ENCODE measurements at places on chromosomes 5 and 9.

- no peak for DNase-seq
These were observed 167.5 kb downstream of the HACD4 start for GRCh38 chr9:20863945-20864344.

DNA sequence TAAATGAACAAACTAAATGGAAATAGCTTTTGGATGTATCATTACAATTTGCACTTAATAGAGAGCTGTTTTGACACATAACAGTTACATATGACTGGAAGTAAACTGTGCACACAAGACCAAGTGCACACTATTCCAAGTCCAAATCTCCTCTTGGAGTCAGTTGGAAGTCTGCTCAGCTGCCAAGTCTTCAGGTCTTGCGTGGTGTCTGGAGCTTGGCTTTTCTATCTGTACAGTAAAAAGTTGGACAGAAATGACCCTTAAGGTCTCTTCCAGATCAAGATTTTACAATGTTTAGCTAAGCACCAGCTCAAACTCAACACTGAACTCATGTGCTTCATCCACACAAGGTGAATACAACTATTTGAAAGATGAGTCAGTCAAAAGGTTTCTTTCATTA lies 456.9 kb downstream of the RASEF start:
- DNase-seq = no peak

DNA sequence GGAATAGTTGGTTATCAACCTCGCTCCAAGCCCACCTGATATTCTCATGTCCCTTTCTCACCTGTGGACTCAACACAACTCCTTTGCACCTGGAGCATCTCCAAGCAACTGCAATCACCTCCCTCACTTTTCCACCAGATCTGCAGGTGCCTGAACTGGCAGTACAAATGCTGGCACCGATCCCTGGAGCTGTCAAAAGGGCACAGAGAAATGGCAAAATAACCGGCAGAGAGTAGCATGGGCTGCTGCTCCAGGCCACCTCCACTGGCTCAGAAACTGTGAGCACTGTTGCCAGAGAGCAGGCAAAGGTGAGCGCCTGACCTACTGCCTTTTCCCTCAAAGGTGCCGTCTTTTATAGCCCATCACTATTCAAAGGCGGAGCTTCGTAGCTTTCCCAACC lies 14.7 kb downstream of the EQTN start:
- DNase-seq = no peak

DNA sequence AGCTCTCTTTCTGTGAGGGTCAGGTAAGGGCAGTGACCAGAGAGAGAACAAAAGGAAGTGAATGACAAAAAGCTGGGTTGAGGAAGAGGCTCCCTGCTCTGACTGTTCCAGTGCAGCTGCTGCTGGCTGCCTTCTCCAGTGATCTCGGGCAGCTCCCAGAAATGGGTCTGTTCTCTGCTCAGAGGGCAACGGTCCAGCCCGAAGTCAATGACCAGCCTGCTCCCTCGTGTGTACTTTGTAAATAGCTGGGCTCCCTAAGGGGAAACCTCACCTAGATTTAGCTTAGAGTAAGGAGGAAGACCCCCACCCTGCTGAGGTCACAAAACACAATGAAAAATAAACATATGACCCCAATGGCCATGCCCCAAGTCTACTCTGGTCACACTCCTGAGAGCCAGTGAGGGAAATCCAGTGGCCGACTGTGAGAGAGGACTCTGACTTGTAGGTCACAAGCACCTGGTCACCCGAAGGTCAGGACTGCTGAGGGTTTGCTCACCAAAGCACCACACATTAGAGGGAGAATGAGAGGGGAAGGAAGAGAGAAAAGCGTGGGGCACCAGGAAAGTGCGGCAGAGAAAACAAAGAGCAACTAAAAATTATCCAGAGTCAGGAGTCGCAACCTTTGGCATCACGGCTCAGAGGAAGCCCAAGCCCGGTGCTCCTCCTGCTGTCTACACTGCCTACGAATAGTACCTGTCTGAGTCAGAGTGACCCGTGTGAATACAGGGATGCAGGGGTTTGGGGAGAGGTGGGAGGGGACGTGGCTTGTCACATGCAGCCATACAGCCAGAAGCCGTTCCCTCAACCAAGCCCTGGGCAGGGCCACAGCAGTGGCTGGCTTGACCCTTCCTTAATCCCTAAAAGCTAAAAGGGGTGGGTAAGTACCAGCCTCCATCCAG lies 19.8 kb downstream of the NIPAL4 start:
- DNase-seq = no peak

DNA sequence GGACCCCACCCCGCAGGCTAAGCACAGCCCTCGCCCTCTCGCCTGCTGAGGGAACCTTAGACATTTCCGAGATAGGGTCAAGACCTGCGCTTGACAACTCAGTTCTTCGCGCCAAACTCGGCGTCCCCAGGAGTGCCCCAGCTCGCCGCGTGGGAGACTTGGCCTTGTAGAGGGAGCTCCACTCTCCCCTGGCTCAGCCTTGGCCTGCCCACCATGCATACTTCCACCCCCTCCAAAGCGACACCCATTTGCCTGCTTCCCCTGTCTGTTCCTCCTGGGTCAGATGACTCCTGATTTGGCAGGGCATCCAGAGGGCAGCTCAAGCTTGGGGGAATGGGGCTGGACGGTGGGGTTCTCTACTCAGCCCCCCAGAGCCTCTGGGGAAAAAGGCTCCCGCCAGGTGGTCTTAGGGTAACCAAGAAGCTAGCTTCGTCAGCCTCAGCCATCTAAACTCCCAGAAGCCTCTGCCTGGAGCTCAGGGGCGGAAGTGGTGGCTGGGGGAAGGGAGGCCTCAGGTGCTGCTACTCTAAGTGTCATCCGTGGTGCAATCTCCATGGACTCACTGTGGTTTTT lies 560 bp downstream of the DOCK2 start:
- DNase-seq = no peak

DNA sequence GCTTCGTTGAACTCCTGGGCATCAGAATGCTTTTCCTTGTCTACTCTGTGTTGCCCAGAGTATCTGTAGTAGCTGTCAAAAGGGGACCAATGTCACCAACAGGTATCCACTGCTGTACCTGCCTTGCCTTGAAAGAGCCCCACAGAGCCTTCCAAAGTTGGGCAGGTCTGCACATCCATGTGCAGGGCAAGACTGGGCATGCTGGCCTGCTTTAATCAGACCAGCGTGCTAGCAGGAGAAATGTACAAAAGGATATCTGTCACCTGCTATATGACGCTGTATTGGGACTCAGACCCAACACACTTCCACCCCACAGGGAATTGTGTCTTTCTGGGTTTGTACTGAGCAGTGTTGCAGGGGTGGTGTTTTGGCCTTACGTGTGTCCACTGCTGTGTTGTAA lies 11.9 kb downstream of the DELE1 start:
- no peak for DNase-seq

- DNase-seq = no peak
These were observed 18.1 kb downstream of the SLC36A1 start for GRCh38 chr5:151465476-151465875.

DNA sequence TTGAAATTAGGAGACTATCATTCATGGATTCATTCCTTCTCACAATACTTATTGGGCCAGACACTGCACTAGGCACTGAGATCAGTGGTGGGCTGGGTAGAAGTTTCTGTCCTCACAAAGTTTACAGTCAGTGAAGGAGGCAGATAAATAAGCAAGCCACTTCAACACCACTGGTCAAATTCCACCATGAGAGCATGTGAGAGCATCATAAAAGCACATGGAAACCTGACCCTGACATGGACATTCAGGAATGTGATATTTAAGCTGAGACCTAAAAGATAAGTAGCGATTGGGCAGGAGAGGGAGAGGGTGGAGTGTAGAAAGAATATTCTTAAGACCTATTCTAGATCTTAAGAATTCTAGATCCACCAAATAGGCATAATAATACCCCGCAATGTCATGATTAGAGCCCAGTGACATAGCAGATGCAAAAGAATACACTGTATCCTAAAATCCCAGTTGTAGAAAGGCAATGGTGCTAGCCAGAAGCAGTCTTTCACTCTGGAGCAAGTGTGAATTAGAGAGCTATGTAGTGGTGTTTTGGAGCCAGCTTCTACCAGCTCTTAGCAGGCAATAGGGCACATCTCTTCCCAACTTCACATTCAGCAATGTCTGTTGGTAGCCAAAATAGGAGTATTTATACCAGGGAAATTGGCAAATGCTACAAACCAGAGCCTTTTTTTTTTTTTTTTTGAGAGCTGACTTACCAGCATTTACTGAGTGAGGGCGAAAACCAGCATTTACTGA lies 46.4 kb downstream of the SH3RF2 start:
- DNase-seq = no peak

DNA sequence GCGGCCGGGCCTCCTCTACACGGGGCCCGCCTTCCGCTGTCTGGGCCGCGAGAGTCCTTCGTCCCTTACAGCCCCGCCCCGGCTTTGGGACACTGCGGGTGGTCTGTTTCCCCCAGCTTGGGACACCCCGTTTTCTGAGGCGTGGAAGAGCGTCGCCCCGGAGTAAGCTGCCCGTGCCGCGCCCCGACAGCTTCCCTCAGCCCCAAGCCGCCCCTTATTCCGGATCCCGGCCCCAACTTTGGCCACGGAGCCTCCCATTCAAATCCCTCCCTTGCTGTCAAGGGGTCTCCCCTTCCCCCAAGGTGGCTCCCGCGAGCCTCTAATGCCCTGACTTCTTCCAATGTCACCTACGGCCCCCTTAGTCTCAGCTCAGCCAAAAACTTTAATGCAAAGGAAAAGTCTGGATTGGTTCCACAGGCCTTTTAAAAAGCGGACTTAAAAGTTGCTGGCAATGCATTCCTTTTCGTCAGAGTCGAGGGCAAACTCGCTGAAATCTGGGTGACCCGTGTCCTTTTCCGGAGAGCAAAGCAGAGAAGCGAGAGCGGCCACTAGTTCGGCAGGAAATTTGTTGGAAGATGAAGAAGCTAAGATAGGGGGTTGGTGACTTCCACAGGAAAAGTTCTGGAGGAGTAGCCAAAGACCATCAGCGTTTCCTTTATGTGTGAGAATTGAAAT lies 19.8 kb downstream of the EXOSC2 start:
- DNase-seq = peak; percentile 48

DNA sequence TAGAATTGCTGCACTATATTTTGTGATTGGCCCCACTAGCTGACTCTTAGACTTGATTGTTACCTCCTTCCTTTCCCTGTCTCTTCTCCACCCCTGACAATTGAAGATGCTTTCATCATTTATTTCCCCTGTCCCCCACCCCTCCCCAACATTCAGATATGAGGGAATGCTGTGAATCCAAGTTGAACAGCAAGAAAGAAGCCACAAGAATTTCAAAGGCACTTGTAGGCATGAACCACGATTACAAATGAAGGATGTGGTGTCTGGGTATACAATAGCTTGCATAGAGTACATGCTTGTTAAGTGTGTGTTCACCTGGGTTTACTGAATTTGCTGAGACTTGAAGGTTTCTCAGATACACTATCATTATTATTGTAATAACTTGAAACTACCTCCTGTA lies 78.3 kb upstream of the TRIO start:
- no peak for DNase-seq

DNA sequence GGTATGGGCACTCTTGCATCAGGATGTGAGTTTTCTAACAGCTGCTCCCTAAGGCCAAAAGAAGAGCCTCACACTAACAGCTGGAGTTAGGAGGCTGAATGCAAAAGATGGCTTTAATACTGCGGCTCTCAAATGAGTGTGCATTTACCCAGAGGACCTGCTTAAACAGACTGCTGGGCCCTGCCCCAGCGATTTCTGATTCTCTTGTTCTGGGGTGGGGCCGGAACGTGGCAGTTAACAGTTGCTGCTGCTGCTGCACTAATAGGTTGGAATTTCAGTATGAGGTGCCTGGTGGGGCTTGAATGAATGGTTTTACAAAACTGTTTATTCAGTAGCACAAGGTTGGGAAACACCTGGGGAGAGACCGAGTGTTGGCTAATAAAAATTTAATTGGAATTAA lies 26.1 kb downstream of the HMGCR start:
- DNase-seq = no peak

GRCh38 chr5:126486332-126486731 lies 63.1 kb downstream of the GRAMD2B start:
- DNase-seq = no peak

GRCh38 chr5:171525085-171525484 lies 105.6 kb downstream of the FGF18 start:
- no peak for DNase-seq

DNA sequence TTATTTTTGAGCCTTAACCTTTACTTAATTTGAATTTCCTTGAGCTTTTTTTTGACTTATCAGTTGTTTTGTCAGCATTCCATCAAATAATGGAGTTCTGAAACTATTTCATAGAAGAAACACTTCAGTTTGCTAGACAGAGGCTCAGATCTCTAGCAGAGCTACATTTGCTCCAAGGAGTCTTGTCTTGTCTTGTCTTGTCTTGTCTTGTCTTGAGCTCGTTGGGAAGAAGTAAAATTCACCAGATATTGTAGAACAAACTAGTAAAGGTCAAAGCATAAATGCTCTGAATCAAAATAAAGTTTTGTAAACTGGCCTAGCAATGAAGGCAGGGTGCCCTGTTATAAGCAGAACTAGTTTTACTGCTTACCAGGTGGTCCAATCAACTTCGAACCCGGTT lies 33.5 kb downstream of the RAB24 start:
- DNase-seq = no peak

GRCh38 chr9:37905776-37906175 lies 1.8 kb upstream of the SLC25A51 start:
- no peak for DNase-seq

DNA sequence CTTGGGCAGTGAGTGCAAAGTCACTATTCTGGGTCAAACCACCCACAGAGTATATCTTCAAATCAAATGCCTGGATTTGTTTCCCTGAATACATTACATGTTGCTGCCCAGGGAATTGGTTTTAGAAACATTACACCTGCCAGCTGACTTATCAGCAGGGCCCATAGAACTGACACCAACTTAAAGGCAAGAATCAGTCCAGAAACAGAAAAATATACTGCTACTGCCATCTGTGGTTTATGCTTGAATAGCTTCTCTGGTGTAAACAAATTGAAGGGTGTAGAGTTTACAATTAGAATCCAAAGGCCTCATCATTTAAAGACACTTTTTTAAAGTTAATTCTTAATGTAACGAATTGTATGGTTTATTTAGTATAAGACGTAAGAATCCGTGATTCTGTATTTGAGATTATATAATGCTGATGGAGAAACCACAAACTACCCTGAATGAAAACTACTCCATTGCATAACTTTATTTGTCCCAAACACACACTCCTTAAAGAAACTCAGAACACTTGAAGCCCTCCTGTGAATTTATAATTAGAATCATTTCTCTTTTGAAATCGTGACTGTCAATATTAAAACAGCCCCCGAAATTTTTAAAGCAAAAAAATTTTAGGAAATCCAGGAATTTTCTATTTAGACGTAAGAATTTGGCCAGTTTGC lies 6.2 kb downstream of the NR6A1 start:
- no peak for DNase-seq

- DNase-seq = no peak
These were observed 491.7 kb downstream of the CCDC171 start for GRCh38 chr9:16044579-16044881.

Measured in hindlimb muscle (tissue), 1 donor.